ENCODE measurements at places on chromosomes 6 and 20.

GRCh38 chr6:96234444-96234843, 218.7 kb downstream of the FUT9 start:
- DNase-seq: no peak

GRCh38 chr6:47437592-47437991, 40.0 kb upstream of the CD2AP start:
- DNase-seq: no peak

GRCh38 chr6:106477146-106477545, 116.6 kb downstream of the CRYBG1 start:
- no peak for DNase-seq

GRCh38 chr20:59495894-59496510, 108.3 kb upstream of the PHACTR3 start:
- DNase-seq: peak; percentile 88

DNA sequence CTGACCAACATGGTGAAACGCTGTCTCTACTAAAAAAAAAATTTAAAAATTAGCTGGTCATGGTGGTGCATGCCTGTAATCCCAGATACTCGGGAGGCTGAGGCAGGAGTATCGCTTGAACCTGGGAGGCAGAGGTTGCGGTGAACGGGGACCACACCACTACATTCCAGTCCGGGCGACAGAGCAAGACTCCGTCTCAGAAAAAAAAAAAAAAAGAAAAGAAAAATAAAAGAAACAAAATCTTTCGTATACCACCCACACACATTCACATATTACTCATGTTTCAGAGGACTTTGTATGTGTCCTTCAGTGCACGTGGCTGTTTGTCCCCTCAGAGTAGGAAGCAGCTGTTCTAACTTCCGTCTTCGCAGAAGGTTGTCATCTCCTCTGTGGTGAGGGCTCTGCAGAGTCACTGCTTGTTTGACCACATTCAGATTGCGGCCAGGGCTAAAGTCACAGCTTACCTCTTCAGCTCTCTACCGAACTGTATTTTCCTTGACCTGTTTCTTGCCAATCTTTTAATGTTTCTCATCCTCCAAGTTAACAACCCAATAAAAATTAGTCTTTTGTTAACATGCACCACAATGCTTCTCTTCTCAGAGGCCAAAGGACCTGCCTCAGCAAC, 36.6 kb upstream of the HIVEP1 start:
- no peak for DNase-seq
